NCI-H1092 (cell line): ENCODE measurements at places on chromosomes 5 and 9.

DNA sequence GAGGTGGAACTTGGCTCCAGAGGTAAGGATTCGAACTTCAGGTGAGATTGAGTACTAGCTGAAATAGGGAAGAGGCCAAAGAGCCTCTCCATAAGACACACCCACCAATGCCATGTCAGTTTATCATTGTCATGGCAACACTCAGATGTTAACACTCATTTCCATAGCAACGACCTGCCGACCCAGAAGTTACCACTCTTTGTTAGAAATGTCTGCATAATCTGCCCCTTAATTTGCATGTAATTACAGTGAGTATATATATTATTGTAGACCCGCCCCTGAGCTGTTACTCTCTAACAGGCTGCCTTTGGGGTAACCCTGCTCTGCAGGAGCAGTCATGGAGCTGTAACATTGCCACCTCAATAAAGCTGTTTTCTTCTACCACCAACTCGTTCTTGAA is 10.2 kb upstream of the NTRK2 start:
- no peak for DNase-seq

- no peak for DNase-seq
These were observed 9.4 kb downstream of the ANKS6 start for GRCh38 chr9:98786750-98787510.

GRCh38 chr5:178817506-178817905 is 42.2 kb upstream of the ZNF354B start:
- DNase-seq: no peak

- no peak for DNase-seq
These were observed 171.2 kb upstream of the ACTBL2 start for GRCh38 chr5:57653636-57654290.

DNA sequence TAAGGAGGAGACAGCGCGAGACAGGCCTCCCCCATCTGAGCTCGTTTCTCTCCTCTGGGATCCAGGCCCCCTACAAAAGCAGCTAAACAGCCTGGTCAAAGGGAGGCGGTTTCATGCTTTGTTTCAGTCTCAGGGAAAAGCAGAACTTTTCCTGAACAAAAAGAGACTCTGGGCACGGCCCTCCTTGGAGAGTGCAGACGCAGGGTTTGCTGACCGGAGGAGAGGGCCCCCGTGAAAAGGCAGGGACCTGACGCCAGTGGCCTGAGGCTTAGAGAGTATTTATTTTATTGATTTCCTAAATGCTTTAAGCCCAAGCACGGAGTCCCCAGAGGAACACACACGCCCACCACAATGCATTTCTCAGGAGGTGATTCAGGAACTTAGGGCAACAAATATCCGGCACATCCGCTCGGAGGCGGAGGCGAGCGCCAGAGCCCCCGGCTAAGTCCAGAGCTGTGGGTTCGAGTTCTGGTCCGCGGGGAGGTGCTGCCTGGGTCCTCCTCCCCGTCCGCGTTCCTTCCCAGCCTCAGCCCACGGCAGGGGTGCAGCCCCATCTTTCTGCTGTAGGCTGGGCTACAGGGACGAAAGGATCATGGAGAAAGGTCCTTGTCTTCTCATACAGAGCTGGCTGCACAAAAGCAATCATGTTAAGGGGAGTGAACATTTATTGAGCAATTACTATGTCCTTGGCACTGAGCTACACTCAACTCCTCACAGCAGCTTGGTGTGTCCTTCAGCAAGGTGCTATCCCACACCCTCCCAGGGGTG is 40.0 kb downstream of the PTGES start:
- DNase-seq: no peak

DNA sequence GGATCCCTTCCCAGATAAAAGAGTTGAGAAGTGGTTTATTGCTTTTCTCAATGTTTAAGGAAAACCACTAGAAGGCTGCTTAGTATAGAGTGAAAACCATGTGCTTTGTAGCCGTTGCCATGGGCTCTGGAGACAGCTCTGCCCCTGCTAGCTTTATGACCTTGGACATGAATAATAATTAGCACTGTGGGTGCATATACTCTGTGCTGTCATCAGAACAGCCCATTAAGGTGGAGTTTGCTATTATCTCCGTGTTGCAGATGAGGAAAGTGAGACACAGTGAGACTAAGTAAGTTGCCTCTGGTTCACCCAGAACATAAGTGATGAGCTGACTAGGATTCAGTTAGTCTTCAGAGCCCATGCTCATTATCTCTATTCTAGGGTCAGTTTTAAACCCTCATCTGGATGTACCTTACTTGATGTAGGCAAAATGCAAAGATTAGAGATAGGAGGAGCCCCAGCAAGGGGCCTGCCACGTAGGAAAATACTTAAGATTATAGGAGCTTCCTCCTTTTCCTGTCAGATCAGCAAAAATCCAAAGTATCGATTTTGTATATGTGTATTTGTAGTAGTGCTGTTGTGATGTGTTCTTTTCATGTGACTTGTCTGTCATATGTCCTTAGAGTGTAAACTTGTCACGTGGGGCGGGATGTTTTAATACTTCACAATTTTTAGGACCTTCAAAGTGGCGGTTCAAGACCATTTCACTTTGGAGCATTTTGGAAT is 102.5 kb downstream of the TLE4 start:
- DNase-seq: no peak

- DNase-seq: no peak
These were observed 58.6 kb downstream of the THBS4 start for GRCh38 chr5:80093796-80094195.

DNA sequence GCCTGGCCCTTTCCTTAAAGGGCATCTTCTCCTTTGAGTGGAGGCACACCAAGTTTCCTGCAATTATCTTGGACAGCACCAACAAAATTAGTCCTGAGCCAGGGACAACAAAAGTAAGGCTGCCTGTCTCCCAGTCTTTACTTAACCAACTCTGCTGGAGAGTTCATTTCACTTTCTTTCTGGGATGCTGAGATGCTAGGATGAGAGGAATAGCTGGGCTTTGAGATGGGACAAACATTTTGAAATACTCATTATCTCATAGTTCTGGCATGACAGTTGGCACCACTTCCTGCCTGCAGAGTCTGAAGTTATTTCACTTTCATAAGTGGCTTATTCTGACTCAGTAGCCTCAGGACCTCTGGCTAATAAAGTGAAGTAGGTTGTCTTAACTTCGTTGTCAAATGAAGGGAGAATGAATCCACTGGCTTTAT is 157.0 kb downstream of the C9orf152 start:
- DNase-seq: no peak

GRCh38 chr9:34984049-34984448 is 5.5 kb upstream of the DNAJB5 start:
- DNase-seq: no peak

DNA sequence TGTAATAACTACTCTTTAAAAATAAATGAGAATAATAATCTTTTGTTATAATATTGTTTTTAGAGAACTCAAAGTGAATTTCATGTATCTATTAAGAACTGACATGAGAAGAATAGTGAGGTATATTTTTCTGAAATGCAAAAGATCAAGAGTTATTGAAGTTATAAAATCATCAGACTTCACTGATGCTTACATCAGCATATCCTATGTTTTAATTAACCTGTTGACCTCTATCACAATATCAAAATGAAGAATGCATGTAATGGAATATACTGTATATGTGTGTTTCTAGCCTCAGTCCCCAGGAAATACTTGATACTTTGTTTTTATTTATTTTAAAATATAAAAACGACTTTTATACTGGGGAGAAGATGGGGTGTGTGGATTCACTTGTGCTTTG is 533.1 kb downstream of the KCTD16 start:
- DNase-seq: no peak

GRCh38 chr5:179267071-179267670 is 78.1 kb downstream of the ADAMTS2 start:
- DNase-seq: no peak

DNA sequence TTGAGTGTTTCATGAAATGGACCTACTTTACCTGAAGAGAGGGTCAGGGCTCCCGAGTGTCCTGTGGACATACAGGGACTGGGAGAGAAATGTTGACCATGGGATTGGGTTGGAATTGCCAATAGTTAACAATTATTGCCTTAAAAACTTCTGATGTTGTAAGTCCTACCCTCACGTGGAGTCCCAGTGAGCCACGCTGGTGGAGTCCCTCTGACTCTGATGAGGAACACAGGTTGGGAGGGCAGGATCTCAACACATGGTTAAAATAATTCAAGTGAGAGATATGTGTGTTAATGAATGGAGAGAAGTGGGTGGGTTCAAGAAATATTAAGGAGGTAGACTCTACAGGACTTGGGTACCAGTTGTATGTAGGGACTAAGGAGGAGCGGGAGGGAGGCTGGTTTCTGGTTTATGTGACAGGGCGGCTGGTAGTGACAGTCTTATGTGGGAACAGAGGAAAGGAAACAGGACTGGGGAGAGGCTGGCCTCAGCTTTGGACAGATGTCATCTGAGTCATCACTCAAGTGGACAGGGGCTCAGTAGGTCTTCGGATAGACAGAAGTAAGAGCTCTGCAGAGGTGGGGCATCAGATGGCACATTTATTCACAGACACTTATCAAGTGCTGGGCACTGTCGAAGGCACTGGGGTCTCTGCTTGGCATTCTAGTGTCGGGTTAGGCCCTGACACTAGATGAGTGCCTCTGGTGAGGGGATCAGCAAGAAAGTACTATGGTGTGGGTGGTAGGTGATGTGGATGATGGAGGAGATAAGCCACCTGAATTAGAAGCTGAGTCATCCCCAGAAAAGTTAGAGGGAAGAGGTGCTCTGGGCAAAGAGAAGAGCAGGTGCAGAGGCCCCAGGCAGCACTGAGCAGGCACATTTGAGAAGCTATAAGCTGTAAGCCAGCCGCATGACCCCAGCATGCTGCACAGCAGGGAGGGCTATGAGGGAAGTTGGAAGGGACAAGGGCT is 27.2 kb downstream of the MAML1 start:
- DNase-seq: no peak

- DNase-seq: peak; percentile 13
These were observed at the start of gene NME5 for GRCh38 chr5:138138949-138139780. Gene NME5, minus strand, starts transcription at chr5:138139428. Its CDS starts 648 bp downstream, at chr5:138138780.

- no peak for DNase-seq
These were observed 60.8 kb upstream of the GARNL3 start for GRCh38 chr9:127203681-127204327.

DNA sequence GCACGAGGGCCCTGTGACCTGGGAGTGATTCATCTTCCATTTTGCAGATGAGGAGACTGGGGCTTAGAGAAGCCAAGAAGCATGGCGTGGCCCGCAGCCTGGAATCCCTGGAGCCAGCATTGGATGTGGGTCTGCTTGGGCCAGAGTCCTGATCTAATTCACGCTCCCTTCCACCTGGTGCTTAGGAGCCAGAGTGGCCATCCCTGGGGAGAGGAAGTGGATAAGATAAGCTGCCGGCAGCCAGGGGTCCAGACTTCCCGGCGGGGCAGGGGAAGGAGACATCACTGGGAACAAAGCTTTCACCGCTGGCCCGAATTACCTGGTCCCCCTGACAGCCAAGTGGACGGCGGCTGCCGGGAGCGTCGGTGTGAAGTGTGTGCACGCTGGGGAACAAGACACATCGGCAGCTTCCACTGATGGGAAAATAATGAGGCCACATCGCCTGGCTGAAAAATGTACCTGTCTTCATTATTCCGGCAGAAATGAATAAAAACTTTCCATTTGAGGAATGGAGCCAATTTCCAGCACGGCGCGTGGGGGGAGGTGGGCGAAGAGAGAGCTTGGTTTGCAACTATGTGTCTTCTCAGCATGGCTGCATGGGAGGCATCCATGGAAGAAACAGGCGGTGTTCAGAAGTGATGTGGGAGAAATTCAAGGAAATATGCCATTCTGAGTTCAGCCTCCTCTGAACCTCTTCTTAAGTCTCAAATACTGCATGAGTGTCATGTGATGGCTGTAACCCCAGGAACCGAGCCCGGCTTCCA is 78.5 kb downstream of the OLFM1 start:
- DNase-seq: no peak

GRCh38 chr5:95554331-95554646 is 488 bp downstream of the SKIC3 start:
- DNase-seq: no peak

GRCh38 chr5:169554251-169554650 is 29.3 kb upstream of the SPDL1 start:
- no peak for DNase-seq

DNA sequence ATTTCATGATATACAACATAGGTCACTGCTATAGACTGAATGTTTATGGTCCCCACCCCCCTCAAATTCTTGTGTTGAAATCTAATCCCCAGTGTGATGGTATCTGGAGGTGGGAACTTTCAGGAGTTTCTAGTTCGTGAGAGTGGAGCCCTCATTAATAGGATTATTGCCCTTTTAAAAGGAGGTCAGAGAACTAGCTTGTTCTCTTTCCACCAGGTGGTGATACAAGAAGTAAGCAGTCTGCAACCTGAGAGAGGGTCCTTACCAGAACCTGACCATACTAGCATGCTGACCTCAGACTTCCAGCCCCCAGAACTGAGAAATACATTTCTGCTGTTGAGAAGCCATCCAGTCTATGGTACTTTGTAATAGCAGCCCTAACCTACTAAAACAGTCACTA is 33.3 kb downstream of the TMEM161B start:
- no peak for DNase-seq

DNA sequence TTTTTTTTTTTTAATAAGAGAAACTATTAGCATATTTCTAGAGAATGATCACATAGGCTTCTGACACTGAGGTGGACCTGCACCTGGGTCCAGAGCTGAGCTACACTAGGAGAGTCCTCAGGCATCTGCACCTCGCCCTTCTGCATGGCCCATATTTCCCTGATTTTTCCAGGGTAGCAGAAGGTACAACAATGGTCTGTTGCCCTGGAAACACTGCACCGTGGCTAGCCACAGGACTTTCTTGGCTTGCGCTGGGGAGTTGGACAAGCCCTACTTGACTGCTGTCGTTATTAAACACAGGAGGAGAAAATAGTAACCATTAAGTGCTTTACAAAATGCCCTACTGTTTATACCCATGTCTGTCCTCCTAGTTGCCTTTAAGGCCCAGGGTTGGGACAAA is 615.7 kb upstream of the MEF2C start:
- no peak for DNase-seq

GRCh38 chr5:154487541-154487940 is 9.5 kb upstream of the HAND1 start:
- DNase-seq: no peak

DNA sequence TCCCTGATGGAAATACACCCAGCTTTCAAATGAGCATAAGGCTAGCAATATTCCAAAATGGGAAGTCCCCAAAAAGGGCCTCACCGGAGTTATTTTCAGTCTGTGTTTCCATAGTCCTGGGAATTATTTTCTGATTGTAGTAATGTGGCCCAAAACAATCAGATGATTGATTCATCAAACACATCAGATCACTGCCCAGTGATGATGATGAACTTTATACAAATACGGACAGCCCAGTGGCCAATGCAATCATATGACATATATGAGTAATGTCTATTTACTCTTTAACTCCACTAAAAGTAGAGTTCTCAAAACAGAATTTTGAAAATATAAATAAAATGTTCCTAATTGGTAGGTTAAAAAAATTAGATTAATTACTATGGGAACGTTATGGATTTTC is 467.8 kb downstream of the ZNF608 start:
- no peak for DNase-seq

DNA sequence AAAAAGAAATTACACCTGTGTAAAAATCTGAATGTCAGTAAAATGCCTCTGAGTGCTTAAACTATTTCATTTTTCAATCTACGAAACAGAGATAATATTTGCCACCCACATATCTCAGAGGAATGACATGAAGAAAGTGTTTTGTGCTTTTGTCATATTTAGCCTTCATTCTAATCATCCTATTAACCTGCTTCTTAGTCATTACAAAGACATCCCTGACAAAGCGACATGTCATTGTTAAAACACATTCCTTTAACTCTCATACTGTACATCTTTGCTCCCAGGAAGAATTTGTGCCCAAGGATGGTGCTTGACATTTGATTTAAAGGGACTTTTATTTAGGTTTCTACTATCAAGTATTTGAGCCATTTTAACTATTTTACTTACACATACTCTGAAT is 275.9 kb downstream of the DMRTA1 start:
- DNase-seq: no peak
